ENCODE measurements at places on chromosomes 5 and 9. TPM values are rescaled to one million over a fixed set of nuclear protein-coding genes. Genes with fewer than 3 reads are reported as not detected.

DMRT2 gene
- not detected for total RNA-seq

- peak; percentile 40 for DNase-seq
Measured at GRCh38 chr9:34084562-34084961, 35.9 kb upstream of the UBAP2 start.

BARHL1 gene
- total RNA-seq = not detected

DNA sequence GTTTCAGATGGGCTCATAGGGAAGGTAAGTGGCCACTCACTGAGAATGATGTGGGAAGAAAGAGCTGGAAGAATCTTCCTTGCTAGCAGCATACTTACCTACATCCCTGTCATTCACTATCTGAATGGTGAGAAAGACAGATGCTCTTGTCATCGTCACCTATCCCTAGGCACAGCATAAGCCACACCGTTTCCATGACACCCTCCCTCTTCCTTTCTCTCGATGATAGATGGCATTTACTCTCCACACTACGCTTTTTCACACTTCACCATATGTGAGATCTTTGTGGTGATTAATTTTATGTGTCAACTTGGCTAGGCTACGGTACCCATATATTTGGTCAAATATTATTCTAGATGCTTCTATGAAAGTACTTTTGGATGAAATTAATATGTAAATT is 44.4 kb upstream of the FER start:
- DNase-seq = no peak

GOLGA1 gene
- 10.8 TPM for total RNA-seq

DNA sequence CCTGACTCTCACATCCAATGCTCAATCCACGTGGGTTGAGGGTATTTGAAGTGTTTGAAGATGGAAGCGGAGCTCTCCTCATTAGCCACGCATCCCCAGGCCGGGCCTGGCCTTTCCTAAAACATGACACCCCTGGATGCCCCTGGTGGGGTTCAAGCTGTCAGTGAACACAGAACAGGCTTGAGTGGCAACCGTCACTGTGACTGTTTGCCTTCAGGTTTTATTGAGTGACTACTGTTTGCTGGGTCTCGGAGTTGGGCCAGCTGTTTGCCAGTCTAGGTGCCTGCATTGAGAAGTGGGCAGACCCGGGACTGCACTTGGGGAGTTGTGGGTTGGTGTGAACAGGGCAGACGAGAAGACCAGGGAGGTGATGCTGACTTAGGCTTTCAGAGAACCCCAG is 7.8 kb upstream of the OLFM1 start:
- DNase-seq = no peak

DNA sequence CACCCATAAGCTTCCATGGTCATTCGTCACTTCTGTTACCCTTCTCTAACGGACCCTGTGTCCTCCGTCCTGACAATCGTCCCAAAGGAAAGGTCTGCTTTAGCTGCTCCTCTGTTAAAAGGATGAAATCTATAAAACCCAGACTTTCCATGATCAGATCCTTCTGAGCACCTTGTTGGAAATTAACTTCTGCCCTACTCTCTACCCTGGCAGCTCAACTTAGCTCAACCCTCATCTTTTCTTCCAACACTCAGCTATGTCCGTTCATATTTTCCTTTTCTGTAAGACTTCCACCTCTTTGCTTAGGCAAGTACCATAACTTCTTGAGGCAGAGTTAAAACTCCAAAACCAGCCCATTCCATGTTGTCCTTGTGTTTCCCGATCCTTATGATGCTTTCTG is 205.4 kb downstream of the SPATA31A6 start:
- no peak for DNase-seq

GRCh38 chr5:107485184-107485583 is 185.6 kb downstream of the EFNA5 start:
- no peak for DNase-seq

GRCh38 chr5:133232911-133233310 is 181.1 kb downstream of the HSPA4 start:
- DNase-seq = no peak

FOCAD gene
- 33.5 TPM for total RNA-seq

FSTL4 gene
- not detected for total RNA-seq

SPATA31A3 gene
- total RNA-seq = 0.20 TPM

DNA sequence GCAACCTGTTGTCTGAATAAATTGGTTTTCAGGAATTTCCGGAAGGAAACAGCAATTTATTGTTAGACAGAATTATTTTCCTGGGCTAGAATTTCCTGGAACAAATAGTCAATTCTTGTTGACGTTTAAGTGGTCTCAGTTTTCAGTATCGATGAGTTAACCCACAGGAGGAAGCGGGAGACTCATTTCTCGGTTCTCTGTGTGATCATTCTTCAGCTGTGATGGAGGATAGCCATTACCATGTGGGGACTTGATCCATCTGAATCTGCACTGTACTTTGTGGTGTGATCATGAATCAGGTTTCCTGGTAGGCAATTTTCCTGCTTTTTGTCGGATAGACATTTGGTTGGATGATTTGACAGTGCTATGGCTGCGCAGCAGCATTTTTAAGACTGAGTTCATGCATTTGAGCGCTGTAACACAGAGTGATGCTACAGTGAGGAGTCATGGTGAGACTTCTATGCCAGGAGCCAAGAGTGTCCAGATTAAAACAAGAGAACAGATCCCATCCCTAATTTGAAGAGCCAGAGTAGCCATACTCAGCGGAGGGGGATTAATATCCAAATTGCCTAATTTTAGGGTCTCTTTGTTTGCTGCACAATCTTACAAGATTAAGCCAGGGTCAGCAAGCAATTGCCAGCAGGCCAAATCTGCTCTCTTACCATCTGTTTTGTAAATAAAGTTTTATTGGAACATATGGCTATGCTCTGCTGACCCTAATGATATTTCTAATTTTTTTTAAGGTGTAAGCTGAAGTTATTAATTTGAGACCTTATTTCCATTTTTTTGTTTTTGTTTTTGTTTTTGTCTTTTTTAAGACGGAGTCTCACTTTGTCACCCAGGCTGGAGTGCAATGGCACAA is 355.9 kb downstream of the RAB3C start:
- DNase-seq = no peak

RNF208 gene
- total RNA-seq = not detected

DNA sequence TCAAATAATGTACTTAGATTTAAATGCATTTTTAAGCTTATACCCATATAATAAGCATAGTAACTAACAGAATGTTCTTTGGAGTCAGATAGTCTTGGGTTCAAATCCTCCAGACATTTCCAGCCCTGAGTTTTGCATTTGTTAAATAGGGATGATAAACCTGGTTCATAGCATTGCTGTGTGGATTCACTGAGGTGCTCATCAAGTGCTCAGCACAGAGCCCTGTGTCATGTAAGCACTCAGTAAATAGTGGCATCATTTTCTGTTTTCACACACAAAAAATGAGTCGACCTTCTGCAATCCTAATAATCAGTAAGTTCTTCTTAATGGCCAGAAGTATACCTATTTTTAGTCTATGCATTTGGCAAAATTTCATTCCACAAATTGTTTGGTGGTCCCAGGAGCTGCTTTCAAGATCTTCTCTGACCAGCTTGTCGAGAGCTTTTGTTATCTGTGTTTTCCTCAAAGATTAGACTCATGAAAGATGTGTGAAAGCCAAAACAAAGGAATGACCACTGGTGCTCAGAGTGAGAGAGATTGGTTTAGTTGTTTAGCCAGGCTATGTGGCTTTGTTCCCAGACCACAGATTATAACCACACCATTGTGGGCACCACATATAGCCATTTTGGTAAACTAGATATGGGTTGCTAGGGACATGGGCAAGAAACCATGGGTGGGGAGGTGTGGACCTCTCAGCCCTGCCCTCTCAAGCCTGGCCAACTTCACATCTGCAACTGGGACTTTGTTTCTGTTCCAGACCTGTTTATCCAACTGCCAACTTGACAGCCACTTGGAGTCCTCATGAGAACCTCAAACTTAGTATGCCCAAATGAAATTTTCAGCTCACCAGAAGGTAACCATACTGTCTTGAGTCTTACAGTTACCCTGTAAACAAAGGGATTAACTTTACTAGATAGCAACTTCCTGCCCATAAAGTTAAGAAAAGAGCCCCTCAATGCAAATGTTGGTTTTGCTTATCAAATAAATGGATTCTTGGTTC is 45.0 kb downstream of the DOCK8 start:
- DNase-seq = no peak

GRCh38 chr5:107919969-107920368 is 249.2 kb upstream of the EFNA5 start:
- no peak for DNase-seq

PLCXD3 gene
- not detected for total RNA-seq

DNA sequence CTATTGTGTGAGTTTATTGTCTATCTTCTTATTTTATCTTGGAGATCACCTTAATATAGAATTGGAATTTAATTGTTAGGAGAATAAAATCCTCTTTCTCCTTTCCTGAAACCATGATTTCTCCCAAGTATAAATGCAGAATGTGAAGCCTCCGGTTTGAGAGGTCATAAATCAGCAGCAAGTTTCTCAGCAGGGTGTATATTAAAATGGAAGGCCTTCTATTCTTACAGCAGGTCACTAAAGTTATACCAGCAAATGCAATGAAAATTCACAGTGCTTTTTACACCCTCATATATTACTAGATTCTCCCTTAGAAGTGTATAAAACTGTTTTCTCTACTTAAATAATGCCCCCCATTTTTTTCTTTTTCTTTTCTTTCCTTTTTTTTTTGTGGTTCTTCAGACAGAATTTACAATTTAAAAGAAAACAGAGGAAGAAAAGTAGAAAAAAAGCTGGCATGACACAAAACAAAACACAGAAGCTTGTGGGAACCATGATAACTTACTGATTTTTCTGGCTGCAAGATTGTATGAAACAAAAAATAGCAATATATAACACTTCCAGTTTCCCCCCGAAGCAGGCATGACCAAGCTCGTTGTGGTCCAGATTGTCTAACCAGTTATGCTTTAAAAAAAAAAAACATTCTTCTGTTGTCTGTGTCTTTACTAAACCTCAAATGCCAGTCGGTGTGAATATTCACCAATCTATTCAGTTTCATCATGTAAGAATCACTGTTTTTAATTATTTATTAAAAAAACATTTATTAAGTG is 211.2 kb downstream of the RAB3C start:
- no peak for DNase-seq

GRCh38 chr9:126203313-126203712 is 123.3 kb upstream of the MVB12B start:
- DNase-seq = no peak

LIX1 gene
- 2.0 TPM for total RNA-seq

GRCh38 chr9:129081388-129081904 is 535 bp downstream of the DOLPP1 start:
- no peak for DNase-seq

GRCh38 chr9:27053369-27054022 is 48.0 kb upstream of the LRRC19 start:
- no peak for DNase-seq

GRCh38 chr9:21789541-21790037 is 12.8 kb upstream of the MTAP start:
- DNase-seq = peak; percentile 86

PCDHGA1 gene
- total RNA-seq = not detected

- DNase-seq = no peak
Measured at GRCh38 chr5:135628771-135629563, 50.2 kb upstream of the CXCL14 start.

AK1 gene
- 46.4 TPM for total RNA-seq

- no peak for DNase-seq
Measured at GRCh38 chr5:74570250-74570649, 70.3 kb downstream of the ENC1 start.

MATR3 gene
- 251 TPM for total RNA-seq

CCDC192 gene
- not detected for total RNA-seq

- no peak for DNase-seq
Measured at GRCh38 chr5:33978306-33978705, 6.2 kb downstream of the SLC45A2 start.

GRCh38 chr9:4339357-4339756 is 39.5 kb upstream of the GLIS3 start:
- DNase-seq = peak; percentile 61

DNA sequence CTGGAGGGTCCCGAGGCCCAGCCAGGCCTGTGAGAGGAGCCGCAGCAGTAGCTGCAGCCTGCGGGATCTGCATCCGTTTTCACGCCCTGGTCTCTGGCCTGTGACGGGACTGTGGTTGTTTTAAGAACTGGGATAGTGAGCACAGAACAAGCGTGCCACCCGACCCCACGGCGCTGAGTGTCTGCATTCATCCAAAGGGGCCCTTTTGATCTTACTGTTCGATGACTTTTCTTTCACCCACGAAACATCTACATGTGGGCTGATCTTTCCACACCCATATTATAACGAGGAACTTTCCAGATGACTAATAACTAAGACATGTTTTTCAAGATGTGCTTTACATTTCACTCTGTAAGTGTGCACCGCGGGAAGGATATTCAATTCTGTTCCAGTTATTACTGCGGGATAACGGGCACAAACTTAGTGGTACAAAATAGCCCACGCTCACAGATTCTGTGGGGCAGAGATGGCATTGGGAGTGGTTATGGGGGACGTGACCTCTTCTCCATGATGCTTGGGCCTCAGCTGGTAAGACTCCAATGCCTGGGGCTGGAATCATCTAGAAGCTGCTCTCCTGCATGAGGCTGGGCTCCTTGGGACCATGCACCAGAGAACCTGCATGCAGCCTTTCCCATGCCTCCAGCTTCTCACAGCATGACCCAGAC is 165.0 kb downstream of the SYK start:
- no peak for DNase-seq

GRCh38 chr5:148921350-148921749 is 94.9 kb downstream of the ADRB2 start:
- DNase-seq = no peak

DNA sequence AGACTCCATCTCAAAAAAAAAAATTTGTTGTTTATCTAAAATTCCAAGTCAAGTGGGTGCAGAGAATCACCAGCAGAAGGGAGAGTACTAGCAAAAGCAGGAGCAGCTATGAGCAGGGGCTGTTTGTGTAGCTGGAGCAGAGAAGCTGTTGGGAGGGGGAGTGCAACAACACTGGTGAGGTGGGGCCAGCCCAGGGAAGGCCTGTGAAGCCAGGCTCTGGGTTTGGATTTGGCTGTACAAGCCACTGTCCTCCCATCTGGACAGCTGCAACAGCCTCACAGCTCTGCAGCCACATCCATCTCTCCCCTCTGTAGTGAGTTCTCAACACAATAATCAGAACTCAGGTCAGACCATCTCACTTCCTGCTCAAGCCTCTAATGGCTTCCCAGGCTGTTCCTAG is 59.4 kb downstream of the TMOD1 start:
- no peak for DNase-seq

- DNase-seq = no peak
Measured at GRCh38 chr5:74109344-74109743, 483.3 kb downstream of the ARHGEF28 start.

SH3GL2 gene
- total RNA-seq = not detected

- no peak for DNase-seq
Measured at GRCh38 chr9:80797101-80797829, 892.1 kb downstream of the TLE1 start.

DNA sequence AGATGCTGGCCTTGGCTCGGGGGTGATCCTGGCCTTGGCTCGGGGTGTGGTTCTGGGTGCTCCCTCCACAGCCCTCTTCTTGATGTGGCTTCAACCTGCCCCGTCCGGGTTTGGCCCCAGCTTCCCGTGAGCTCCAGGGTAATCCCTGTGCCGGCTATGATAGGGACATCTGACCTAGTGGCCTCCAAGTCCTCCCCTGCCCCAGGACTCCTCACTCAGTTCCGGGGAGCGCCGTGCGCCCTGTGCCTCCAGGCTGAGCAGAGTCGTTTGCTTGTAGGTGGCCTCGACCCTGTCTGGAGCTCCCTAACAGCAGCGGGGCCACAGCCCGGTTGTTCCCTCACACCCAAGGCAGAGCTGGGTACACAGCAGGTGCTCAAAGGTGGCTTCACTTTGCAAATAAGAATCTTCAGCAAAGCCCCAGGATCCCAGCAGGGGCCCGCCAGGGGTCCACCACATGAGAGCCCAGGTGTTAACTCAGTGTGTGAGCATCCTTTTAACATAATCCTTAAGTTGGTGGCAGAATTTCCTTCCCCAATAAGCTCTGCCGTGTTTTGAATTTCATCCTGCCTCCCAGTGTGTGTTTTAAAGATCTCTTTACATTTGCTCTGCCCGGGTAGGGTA is 32.3 kb upstream of the CEP72 start:
- no peak for DNase-seq

All from G401 (cell line).